Stimulated activated naive CD4-positive, alpha-beta T cell (primary cell): ENCODE measurements at places on chromosomes 7 and 10.

DNA sequence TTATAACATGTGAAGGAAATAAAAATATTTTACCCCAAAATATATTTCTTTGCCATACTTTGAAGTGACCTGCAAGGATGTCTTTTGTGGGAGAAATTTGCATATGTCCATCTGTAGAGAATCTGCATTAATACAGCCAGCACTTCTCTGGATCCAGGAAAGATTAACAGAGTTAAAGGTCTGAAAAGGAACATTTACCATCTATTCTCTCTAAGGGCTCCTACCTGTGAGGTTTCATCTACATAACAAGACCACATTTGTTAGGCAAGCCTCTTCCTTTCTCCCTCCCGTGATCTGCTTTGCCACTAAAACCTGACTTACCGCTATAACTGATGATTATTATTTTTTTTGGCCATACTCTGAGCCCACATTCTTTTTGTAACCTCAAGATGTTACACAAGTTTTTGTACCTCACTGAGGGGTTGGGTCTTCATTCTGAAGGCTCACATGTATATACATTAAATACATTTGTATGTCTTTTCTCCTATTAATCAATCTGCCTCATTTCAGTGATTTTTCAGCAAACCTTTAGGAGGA is 129.4 kb downstream of the AKR1D1 start:
- DNase-seq = no peak

GRCh38 chr10:17819836-17820235 is 10.7 kb downstream of the MRC1 start:
- DNase-seq = no peak

DNA sequence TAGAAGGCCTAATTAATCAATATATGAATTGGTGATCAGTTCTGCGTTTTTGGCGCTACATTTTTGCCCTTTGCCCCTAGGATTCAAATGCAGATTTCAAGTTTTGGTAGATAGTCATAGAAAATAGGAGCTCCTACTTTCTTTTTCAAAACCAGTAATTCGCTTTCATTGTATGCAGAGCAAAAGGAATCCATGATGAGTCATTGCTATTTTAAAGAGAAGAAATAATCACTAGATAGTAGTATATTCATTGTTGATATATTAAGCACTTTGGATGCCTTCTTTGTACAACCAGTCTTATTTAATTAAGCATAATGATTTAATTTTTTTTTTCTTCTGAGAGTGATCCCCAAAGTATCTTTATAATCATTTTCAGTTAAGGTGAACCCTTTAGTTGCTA is 50.3 kb downstream of the CSTF2T start:
- DNase-seq = no peak

DNA sequence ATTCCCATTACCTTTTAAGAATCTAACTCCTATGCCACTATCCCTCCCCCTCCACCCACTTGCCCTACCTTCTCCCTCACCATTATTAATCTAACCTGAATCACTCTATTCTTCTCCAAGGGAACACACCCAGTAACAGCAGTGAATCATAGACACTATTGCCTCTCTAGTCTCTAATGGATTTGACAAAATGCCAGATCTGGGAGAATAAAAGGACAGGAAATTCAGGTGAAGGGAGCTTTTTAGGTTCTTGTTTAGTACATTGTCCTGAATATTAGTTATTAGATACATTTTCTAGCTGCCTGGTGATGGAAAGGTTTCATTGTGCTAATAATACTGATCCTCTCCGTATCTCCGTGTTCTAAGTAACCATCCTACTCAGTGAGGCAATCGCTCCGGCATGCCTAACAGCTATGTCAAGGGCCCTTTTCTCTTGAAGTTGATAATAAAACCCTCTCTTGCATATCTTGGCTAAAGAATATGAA is 4.1 kb upstream of the SFR1 start:
- DNase-seq = no peak

GRCh38 chr10:115171392-115171960 is 78.3 kb downstream of the ATRNL1 start:
- DNase-seq = no peak

GRCh38 chr10:79627075-79627474 is 16.3 kb downstream of the SFTPA1 start:
- DNase-seq = no peak

DNA sequence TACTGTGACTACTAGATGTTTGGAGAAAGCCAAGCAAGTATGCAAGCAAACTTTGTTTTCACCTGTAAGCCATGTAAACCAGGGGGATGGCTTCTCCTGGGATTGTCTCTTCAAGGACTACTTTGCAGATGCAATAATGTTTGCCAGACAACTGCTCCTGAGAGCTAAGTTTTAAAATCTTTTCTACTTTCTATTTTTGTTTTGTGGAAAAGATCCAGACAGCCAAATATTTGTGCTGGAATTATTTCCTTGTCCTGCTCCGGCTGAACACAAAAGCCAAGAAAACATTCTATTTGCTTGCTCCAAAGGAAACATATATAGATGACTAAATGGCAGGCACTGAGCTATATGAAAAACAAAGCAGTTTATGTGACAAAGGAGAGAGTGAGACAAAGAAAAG is 51.6 kb downstream of the TFPI2 start:
- DNase-seq = no peak

- DNase-seq = no peak
Measured at GRCh38 chr10:30093303-30093950, 34.0 kb upstream of the JCAD start.

- no peak for DNase-seq
Measured at GRCh38 chr10:102620138-102620590, 24.1 kb upstream of the TRIM8 start.

DNA sequence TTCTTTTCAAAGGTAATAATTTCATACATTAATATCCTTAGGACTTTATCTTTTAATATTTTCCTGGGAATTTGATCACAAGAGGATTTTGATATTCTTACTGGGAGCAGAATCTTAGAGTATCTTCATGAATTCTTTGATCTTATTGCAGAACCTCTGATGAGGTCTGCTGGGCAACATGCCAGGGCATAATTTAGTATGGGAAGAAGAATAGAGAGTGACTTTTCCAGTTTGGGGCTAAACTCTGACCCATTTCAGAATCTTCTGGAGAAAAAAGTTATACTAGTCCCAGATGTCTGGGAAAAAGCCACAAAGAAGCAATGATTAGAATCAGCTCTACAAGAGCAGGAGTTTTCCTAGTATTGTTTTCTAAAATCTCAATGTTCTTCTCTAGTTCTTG is 28.0 kb upstream of the RSU1 start:
- no peak for DNase-seq

GRCh38 chr10:4902571-4903011 is 60.6 kb upstream of the AKR1C1 start:
- DNase-seq = no peak

DNA sequence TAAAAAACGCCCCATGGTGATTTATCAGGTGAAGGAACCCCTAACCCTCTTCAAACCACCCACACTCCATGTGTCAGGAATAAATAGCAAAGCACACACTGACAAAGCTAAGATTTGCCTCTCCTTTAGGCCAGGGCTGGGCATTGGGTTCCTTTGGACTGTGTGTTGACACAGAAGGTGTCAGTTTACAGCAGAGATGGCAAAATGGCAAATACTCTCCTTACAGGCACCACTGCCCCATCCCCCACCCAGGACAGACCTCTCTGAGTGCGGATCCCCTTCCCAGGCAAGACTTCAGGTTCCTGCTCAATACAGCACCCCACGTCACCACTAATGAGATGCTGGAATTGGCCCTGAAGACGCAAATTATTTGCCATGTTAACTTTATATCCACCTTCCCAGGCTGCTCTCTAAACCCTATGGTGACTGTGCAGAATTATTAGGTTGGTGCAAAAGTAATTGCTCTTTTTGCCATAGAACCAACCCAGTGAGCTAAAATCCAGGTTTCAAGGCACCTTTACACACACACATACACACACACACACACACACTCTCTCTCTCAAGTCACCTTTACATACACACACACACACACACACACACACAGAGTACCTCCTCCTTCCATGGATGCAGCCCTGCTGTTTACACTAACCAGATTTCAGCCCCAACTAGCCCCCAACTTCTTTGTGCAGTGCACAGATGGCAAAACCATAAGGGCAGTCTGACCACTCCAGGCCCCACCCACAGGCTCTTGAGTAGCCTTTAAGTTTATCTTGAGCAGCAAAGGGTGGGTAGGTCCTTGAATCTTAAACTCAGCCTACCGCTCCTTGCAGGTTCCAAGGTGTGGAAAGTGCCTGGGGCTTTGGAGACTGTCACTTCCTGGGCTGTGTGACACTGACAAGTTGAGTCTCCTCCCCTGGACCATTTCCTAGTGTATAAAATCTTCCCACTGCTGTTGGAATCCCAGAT is 4.0 kb upstream of the ZCCHC24 start:
- DNase-seq = no peak

DNA sequence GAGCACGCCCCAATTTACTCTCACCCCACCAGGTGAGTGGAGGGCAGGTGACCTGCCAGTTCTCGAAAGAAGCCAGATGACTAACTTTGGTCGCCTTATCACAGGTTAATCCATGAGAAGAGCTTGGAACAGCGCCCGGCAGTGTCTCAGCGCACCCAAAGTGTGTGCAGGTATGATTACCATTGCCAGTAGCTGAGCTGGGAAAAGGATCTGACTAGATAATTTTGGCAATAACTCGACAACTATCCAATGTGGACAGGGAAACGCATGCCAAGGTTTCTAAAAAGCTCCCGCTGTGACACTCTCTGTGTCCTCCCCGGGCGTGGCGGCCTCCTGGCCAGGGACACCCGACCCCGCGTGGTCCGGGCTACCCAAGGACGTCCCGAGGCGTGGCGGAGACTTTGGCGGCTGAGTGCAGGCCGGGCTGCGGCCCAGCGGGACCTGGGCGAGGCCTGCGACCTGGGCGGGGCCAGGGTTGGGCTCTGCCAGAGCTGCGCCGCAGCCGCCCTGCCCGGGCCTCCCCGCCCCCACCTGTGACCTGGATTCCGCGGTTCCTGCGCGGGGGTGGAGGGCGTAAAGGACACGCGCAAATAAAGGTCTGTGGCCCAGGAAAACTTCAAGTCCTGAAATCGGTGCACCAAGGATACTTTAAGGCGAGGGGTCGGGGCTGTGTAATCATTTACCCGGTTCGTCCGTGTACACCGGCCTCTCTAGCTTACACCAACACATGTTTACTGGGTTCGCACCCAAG is 13.7 kb upstream of the WAPL start:
- no peak for DNase-seq

DNA sequence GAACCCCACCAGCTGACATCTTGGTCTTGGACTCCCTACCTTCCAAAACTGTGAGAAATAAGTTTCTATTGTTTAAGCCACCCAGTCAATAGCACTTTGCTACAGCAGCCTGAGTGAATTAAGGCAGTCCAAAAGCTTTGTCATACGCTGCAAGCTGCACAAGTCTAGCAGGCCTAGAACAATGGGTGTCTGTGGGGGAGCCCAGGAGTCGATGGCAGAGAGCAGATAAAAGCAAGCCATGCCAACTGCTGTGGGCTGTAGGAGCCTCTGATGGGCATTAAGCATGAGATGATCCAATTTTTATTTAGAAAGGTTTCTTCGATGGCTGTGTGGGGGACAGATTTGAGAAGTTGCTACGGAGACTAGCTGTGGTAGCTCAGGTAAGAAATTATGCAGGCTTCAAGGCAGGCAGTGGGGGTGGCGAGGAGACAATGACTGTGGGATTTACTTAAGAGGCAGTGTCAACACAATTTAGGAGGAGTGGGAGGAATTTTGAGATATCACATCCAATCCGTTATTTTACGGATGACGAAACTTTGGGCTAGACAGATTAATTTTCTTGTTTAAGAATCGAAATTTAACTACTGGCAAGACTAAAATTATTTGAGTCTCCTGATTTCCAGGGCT is 110.4 kb downstream of the NRCAM start:
- DNase-seq = no peak

- no peak for DNase-seq
Measured at GRCh38 chr10:80504897-80505465, 32.7 kb upstream of the SH2D4B start.
